ENCODE measurements at places on chromosomes 2 and 18.
A peak's percentile ranks its signal among the peaks of the same experiment; 100 is the strongest.

GRCh38 chr2:109295070-109295780 lies 166.2 kb downstream of the SH3RF3 start:
- no peak for DNase-seq

GRCh38 chr2:10329880-10330699 lies 27.4 kb downstream of the HPCAL1 start:
- DNase-seq: peak; percentile 39

GRCh38 chr2:196640031-196640548 lies 575 bp downstream of the CCDC150 start:
- no peak for DNase-seq

- DNase-seq: no peak
Measured at GRCh38 chr2:144835634-144836350, 315.9 kb upstream of the ZEB2 start.

DNA sequence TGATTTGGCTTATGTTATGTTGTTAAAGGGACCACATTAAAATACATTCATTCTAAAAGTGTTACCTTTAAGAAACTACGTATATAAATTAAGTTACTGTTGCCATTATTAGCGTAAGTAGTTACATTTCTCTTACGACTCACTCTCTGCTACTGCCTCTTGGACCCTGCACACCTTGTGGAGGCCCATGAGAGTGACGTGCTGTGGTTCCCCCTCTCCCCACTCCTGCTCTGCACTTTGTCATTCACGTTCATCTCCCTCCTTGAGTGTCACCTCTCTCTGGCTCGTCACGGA lies 830 bp upstream of the MERTK start:
- no peak for DNase-seq

DNA sequence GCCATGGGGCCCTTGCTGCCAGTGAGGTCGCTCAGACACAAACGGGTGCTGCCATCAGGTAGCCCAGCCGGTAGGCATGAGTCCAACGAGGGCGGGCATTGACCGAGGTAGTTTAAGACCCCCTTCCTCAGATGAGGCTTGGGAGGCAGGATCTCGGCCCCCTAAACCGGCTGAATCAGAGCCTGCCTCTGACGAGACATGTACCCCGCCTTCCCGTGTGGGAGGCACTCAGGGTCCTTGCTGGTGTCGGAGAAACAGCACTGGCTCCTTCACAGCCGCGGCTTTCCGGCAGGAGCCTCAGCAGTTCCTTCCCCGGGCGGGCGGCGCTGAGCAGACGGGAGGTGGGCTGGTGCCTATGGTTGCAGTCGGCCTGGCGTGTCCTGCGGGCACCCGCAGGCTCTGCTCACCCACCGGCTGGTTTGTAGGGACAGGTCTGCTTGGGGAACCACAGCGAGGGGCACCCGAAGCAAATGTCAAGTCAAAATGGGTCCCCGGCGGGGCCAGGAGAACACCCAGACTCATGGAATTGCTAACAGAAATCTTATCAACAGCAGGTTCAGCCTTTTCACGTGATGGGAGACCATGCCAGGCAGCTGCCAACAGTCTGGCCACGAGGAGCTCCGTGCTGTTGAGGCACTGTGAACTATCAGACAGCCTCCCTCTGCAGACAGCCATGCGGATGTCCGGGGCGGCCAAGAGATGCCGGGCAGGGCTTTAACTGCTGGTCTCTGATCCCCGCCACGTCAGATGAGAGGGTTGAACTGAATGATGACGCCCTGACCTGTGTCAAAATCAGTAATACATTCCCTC lies 2.8 kb downstream of the KCNG2 start:
- no peak for DNase-seq

DNA sequence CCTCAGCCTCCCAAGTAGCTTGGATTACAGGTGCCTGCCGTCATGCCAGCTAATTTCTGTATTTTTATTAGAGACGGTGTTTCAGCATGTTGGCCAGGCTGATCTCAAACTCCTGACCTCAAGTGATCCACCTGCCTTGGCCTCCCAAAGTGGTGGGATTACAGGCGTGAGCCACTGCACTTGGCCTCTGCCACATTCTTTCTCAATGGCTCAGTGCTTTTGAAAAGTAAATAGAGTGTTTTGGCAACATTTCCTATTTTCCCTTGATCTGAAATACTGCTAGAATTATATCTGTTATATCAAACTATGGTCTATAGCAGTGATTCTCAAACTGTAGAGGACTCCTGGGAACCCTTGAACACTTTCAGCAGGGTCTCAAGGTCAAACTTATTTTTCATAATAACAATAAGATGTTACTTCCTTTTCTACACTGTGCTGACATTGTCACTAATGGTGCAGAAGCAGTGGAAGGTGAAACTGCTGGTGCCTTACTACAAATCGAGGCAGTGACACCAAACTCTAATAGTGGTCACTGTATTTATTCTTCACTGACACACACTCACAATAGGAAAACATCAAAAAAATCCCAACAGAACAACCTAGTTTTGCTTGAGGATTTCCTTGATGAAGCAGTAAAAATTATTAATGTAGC lies 10.6 kb downstream of the DAW1 start:
- no peak for DNase-seq

- DNase-seq: no peak
Measured at GRCh38 chr2:212649646-212650045, 111.0 kb upstream of the ERBB4 start.
